Dermis microvascular lymphatic vessel endothelial cell (primary cell): ENCODE measurements at places on chromosomes 7 and 10.

DNA sequence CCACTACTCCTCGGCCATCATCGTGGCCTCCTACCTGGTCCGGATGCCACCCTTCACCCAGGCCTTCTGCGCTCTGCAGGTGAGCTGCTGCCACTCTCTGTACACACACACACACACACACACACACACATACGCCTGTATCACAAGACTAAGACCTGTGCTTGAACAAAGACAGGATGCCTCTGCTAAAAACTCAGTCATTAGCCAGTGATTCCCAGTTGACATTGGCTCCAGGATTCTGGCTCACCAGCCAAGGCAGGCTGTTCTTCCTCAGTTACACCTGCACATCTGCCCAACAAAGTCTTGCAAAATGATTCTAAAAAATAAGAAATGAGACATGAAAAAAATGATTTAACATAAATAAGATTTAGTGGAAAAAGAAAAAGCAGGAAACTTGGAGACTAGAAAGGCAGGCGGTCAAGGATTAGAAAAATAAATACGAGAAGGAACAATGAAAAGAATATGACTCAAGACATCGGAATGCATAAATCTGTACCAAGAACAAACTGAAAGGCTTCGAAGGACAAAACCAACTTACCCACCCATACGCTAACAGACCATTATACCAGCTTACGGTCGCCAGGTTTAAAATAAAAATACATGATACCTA, 7.4 kb upstream of the LRRC18 start:
- no peak for DNase-seq

- peak; percentile 83 for DNase-seq
Measured at GRCh38 chr10:13990392-13990805, 340.3 kb downstream of the FRMD4A start.

- no peak for DNase-seq
Measured at GRCh38 chr7:106957766-106958165, 86.7 kb upstream of the PRKAR2B start.

GRCh38 chr10:47378183-47378510, 5.9 kb downstream of the ZNF488 start:
- DNase-seq: no peak
